ENCODE measurements at places on chromosomes 16 and 17. TPM values are rescaled to one million over a fixed set of nuclear protein-coding genes. Genes with fewer than 3 reads are reported as not detected.

- DNase-seq, result no peak
- no peak overlapping the region for H3K27ac ChIP-seq
- H3K4me1 ChIP-seq, result no peaks in the 10 kb centered on the region
- H3K4me3 ChIP-seq, result no peak overlapping the region
- peaks cover 10% of the 10 kb centered on the region for H3K27me3 ChIP-seq
- no peaks in the 10 kb centered on the region for H3K36me3 ChIP-seq
Observed at GRCh38 chr16:77967054-77967904, 55.1 kb upstream of the CLEC3A start.

DNA sequence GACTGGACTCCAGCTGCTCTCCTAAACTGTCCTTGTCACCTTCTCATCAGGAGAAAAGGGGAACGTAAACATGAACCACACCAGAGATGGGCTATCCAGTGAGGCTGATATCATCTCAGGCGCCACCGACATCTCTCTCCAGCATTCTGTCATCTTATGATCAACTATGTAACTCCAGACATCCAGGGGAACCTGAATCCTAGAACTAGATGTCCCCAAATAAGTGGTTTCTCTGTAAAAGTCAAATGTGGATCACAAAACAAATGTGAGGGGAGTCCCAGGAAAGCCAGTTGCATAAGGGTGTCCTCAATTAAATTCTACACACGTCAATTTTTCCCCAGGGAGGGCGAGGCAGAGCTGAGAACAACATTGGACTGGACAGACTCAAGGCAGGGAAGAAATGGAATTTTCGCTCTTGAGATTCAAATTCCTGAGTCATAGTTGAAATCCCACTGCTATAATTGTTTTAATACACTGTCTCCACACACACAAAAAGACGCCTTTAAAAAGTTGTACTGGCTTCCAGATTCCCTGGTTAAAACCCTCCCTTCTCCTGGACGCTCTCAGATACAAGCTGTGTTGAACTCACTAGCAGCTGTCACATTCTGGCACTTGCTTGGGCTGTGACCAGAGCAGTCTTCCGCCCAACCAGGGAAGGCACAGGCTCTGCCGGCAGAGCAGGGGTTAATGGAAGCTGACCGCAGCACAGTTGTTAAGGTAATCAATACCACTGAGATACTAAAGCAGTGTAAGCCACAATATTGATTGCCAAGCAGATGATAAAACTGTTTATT is 62.6 kb downstream of the ZFHX3 start:
- no peaks in the 10 kb centered on the region for H3K36me3 ChIP-seq
- no peak overlapping the region for H3K4me3 ChIP-seq
- H3K4me1 ChIP-seq, result no peaks in the 10 kb centered on the region
- H3K27ac ChIP-seq, result no peak overlapping the region
- DNase-seq, result no peak

DNA sequence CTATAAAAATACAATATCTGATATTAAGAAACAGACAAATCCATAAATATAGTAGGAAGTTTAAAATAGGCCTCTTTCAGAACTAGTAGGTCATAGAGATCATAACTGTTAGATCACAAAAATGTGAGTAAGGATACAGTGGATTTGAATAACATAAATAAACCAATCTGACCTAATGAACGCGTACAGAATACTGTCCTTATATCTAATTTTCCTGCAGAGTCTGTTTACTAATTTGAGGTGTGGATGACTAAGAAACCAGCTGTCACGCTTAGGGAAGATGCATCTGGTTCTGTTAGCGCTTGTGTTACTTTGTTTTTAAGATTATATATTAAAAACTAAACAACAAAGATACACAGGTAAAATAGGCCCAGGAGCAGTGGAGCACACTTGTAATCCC is 14.8 kb downstream of the CPD start:
- peaks cover 23% of the 10 kb centered on the region for H3K4me1 ChIP-seq
- no peak overlapping the region for H3K27ac ChIP-seq
- no peak overlapping the region for H3K4me3 ChIP-seq
- no peaks in the 10 kb centered on the region for H3K27me3 ChIP-seq
- no peak for DNase-seq
- H3K36me3 ChIP-seq, result peaks cover 26% of the 10 kb centered on the region

- no peak overlapping the region for H3K4me3 ChIP-seq
- no peaks in the 10 kb centered on the region for H3K4me1 ChIP-seq
- no peak overlapping the region for H3K27ac ChIP-seq
- H3K27me3 ChIP-seq, result peaks cover 21% of the 10 kb centered on the region
- DNase-seq, result no peak
- no peaks in the 10 kb centered on the region for H3K36me3 ChIP-seq
Observed at GRCh38 chr16:24367186-24367710, 111.1 kb downstream of the CACNG3 start.

DNA sequence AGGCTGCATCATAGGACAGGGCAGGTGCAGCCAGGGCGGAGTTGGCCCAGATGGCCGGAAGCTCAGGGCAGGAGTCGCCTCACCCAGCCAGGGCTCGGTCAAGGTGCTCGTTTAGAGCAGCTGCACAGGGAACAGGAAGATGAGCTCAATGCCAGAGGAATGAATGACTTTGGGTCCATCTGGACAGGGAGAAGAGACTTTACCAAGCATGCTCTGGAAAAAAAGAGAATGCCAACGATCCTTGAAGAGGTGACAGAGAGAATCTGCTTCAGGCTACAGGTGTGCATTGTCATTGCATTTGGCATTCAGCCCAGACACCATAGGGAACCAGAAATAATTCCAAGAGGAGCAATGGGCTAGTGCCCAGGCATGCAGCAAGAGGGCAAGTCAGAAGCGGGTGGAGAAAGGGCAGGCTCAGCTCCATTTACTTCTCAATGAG is 6.7 kb upstream of the MPP3 start:
- no peak for DNase-seq
- H3K27me3 ChIP-seq, result peaks cover 19% of the 10 kb centered on the region
- no peaks in the 10 kb centered on the region for H3K4me1 ChIP-seq
- no peak overlapping the region for H3K4me3 ChIP-seq

- peaks cover 73% of the 10 kb centered on the region for H3K27me3 ChIP-seq
- H3K36me3 ChIP-seq, result no peaks in the 10 kb centered on the region
- no peak for DNase-seq
- no peak overlapping the region for H3K27ac ChIP-seq
- peaks cover 5% of the 10 kb centered on the region for H3K4me1 ChIP-seq
Observed at GRCh38 chr16:86498155-86498670, 12.1 kb upstream of the FOXF1 start.

The SCGB1C2 gene
- total RNA-seq, result not detected

The MPHOSPH6 gene
- 48.7 TPM for total RNA-seq

The EDC4 gene
- 96.9 TPM for total RNA-seq

The RAB37 gene
- total RNA-seq, result 3.5 TPM

The CARD14 gene
- not detected for total RNA-seq

Measured in activated CD4-positive, alpha-beta T cell treated with anti-CD3 and anti-CD28 coated beads for 36 hours (primary cell).